Lung (tissue), 17 donors: ENCODE measurements at places on chromosomes 7 and 10.

GRCh38 chr10:33566426-33566825 lies 232.0 kb upstream of the NRP1 start:
- peak; percentile 58 for DNase-seq

DNA sequence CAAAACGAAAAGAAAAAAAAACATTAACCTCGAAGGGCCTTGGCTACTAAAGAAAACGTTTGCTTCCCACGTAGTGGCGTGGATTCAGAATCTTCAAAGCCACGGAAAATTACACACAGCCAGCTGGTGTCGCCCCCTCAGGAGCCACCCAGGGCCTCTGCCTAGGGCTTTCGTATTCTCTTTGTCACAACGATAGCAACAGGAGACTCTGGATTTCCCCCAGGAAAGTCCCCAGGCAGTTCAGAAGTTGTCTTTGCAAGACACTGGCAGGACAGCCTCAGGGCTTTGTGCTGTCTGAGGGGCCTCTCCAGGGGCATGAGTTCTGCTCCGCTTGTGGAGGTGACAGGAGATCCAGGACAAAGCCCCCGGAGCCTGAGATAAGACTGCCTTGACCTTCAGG lies 150.2 kb upstream of the INSYN2A start:
- no peak for DNase-seq

GRCh38 chr7:157909370-157909769 lies 572.6 kb downstream of the DNAJB6 start:
- DNase-seq = no peak

DNA sequence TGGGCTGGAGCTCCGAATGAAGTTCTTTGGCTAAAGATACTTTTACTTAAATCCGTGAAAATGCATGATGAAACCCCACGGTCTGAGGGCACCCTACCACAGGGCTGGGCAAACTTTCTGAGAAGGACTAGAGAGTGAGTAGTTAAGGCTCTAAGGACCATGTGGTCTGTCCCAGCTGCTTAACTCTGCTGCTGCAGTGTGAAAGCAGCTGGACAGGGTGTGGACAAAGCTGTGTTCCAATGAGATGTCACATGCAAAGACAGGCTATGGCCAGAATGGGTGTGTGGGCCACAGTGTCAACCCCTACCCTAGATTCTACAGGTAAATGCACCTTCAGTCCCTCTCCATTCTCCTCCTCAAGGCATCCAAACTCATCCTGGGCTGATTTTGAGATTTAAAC lies 18.8 kb downstream of the PDIA4 start:
- no peak for DNase-seq

GRCh38 chr7:132381742-132382472 lies 194.4 kb downstream of the PLXNA4 start:
- peak; percentile 56 for DNase-seq

- no peak for DNase-seq
These were observed 24.2 kb downstream of the IFIT5 start for GRCh38 chr10:89438525-89438924.

GRCh38 chr10:103111918-103112877 lies 80.9 kb downstream of the NT5C2 start:
- no peak for DNase-seq

- peak; percentile 24 for DNase-seq
These were observed 651 bp downstream of the MYO3A start for GRCh38 chr10:25934621-25935139.

GRCh38 chr7:85023066-85023712 lies 163.7 kb downstream of the SEMA3D start:
- DNase-seq = peak; percentile 82

- DNase-seq = no peak
These were observed 122.9 kb downstream of the SH3PXD2A start for GRCh38 chr10:103732339-103733044.

- DNase-seq = no peak
These were observed 10.8 kb downstream of the SLIT1 start for GRCh38 chr10:97174941-97175340.

DNA sequence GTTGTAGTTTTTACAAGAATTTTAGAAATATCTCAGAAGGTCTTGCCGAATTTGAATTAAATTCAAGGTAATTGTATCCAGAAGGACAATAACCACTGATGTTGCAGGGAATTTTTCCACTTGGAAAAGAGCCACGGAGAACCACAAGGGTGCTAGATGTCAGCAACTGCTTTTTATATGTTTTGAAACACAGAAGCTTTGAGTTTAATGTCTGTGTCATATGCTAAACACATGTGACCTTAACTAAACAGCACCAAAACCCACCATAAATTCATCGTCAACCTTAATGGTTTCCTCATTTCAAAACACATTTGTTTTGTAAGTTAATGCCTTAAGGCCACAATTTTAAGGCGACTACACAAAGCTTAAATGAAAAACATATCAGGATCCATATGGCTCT lies 106.9 kb downstream of the COL28A1 start:
- DNase-seq = no peak

DNA sequence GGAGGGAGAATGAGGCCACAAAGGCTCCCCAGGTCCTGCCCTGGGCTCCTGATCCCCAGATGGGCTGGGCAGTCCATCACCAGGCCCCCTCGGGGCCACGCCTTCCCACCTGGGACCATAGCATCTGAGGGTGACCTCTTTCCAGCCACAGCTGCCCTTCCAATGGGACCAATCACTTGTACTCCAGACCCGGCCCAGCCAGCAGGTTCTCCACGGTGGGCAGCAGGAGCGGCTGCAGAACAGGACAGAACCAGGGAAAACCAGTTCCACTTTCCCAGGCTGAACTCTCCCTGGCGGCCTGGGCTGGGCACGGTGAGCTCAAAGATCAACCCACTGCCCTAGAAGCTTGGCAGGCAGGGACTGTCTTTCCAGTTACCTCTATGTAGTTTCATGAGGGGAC lies 257.6 kb downstream of the MAD1L1 start:
- no peak for DNase-seq

GRCh38 chr10:126160971-126161630 lies 227.2 kb downstream of the ADAM12 start:
- DNase-seq = no peak

- no peak for DNase-seq
These were observed 15.7 kb downstream of the SLK start for GRCh38 chr10:103982639-103983038.

DNA sequence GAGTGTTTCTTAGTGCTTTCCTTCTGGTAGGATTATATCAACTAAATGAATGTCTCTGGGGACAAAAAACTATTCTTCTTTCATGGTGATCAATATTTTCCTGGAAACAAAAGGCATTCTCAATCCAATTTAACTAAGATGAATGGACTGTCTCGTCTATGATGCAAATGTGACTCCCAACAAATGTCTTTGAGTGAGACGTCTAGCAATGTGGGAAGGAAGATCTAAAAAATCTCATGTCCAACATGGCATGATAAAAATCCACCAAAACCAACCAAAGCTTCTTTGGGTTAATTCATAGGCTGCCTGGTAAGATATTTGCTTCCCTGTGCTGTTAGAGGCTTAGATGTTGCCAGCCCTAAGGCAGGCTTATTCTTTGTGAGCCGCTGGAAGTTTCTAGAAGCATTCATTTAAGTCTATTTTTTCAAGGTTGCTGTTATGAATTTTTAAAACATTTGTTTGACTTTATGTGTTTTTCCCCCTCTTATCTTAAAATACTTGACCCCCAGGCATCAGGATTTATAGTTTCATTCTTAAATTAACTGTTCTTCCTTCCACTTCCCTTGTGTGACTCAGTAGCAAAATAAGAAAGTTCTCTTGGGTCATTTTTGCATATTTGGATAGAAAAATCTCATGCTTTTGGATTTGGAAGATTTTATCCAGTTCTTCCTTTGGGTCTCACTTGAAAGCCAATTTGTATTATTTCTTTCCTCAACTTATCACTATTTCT lies 156.3 kb downstream of the NRP1 start:
- no peak for DNase-seq

GRCh38 chr7:32164341-32164996 lies 94.3 kb upstream of the PDE1C start:
- DNase-seq = peak; percentile 24

GRCh38 chr7:114916261-114916892 lies 5.5 kb upstream of the MDFIC start:
- DNase-seq = no peak
